ENCODE measurements at places on chromosomes 4 and X.

DNA sequence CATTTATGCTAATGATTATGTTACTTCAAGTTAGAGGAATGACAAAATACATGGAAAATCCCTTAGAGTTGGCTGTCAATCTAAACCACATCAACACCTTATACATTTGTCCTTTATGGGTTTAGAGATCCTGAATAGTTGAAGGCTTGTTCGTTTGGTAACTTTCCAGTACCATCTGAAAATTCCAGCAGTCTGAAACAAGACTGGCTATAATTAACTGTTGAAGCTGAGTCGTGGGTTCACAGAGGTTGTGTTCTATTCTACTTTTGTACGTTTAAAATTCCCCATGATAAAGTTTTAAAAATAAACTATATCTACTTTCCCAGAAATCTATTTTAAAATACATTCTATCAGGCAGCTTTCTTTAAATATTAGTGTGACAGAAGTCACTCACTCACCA is 73.0 kb downstream of the USP46 start:
- no peak for DNase-seq

DNA sequence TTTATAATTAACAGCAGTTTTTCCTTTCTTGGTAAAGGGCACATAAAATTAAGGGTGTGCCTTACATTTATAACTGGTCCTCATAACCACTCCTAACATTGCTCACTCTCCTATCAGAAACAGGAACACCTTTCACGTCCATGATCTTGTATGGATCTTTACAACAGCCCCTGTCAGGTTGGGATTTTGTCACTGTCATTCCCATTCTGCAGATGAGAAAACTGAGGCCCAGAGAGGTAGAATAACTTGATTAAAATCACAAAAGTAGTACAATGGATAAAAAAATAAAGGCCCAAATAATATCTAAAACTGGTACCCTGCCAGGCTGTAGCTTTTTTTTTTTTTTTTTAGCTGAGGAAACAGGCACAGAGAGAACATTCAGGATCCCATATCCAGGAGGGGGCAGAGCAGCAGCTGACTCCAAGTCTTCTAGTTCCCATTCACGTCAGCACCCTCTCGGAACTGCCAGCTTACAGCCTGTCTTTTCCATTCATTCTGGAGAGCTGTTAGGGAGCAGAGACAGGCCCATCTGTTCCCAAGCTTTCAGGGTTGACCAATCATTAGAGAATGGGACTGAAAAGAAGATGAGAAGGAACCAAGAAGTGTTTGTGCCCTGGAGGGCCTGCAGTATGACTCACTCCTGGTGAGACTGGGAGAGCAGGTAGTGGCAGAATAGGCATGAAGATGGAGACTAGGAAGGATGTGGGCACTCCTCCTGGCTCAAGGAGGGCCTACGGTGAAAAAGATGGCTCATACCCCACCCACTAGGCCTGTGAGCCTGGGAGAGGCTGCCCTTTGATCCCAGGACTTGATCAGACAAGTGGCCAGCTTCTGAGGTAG is 7.3 kb downstream of the SUV39H1 start:
- DNase-seq = no peak

DNA sequence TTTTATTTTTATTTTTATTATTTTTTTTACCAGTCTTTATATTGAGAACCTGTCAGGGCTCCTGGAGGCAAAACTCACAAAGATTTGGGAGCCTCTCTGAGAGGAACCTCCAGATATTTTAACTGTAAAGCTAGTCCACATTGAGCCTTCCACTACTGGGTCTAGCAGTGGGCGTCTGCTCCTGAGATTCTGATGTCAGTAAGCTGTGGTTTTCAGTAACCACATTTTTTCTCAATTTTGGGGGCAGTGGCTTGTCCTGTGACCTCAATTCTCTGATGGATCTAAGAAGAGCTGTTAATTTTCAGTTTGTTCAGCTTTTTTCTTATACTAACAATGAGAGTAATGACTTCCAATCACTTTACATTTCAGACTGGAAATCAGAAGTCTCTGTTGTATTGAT is 23.6 kb upstream of the GPRASP1 start:
- DNase-seq = no peak

DNA sequence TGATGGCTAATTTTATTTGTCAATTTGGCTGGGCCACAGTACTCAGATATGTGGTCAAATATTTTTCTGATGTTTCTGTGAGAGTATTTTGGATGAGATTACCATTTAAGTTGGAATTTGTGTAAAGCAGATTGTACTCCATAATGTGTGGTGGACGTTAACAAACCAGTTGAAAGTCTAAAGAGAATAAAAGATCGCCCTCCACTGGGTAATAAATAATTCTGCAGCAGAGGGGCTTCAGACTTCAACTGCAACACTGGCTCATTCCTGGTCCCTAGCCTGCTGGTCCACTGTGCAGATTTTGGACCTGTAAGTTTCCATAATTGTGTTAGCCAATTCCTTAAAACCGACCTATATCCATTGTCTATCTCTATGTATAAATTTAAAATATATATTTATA is 540.3 kb downstream of the PCDH18 start:
- DNase-seq = no peak

- no peak for DNase-seq
These were observed 39.9 kb downstream of the ATG4A start for GRCh38 chrX:108131471-108131870.

Measured in activated CD4-positive, alpha-beta T cell treated with anti-CD3 and anti-CD28 coated beads, Interleukin-2, amount 50 U/mL, for 4 hours (primary cell).